ENCODE measurements at places on chromosomes 2 and 18. TPM values are rescaled to one million over a fixed set of nuclear protein-coding genes. Genes with fewer than 3 reads are reported as not detected.

DNA sequence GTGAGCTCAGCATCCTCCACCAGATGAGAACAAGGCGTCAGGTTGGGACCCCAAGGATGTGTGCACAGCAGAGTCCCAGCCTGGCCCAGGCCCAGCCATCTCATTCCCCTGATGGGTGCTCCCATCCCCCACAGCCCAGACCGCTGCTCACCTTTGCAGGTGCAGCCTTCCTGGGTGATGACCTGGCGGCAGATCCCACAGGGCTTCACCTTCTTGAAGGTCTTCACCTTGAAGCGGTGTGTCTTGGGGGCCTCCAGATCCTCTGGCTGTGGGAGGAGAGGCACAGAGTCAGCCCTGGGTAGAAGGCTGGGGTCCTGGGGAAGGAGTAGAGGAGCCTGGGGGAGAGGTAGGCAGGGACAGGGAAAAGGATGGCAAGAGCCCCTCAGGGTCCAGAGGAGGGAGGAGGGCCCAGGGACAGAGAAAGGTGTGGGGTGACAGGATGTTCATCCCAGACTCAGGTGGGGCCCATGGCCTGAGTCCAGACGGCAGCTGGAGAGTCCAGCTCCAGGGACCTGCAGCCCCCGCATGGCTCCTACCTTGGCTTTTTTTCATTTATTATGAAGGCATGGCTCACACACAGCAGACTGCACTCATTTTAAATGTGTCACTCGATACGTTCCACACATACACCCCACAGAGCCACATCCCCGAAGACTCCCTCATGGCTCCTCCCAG is 11.9 kb downstream of the TNS1 start:
- DNase-seq, result no peak

- DNase-seq, result no peak
Measured at GRCh38 chr2:30230497-30231211, 680 bp upstream of the LBH start.

DNA sequence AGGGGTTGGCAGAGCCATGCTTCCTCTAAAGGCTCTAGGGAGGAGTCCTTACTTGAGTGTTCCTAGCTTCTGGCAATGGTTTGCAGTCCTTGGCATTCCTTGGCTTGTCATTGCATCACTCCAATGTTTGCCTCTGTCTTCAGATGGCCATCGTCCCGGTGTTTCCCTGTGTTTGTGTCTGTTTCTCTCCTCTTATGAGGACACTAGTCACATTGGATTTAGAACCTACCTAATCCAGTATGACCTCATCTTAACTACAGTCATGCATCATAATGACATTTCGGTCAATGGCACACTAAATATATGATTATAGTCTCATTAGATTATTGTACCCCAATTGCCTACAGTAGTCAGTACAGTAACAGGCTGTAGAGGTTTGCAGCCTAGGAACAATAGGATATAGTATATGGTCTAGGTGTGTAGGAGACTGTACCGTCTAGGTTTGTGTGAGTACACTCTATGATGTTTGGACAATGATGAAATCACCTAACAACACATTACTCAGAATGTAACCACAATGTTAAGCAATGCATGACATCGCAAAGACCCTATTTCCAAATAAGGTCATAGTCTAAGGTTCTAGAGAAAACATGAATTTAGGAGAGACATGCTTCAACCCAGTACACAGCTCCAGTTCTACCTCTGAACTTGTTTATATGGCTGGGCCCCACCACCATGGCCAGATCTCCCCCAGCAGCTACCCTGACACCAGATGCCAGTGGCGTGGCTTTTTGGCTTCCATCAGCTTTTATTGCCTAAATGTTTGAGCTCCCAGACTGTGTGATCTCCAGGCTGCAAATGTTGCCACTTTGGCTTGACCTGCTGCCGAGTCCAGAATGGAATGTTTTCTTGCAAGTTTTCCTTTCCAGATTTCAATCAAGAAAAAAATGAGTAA is 22.1 kb downstream of the SRD5A2 start:
- DNase-seq, result peak; percentile 72

GRCh38 chr2:44130441-44130840 is 38.2 kb upstream of the PPM1B start:
- no peak for DNase-seq

DNA sequence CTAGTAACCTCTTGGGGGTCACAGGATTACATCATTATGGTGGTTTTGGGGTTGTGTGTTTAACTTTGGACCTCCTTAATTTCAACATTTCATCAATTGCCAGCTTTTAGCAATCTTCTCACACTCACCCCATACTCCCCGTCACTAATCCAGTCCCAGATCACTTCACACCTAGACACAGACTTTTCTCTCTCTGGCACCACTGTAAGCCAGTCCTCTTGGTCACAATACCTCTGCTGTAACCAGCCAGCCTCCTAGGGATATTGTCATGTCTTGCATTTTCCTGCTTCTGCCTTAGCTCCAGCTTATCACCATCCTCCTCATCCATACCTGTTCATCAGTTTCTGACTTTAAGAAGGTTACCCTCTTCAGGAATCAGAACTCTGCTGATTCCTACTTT is 1.6 kb upstream of the STK17B start:
- no peak for DNase-seq

DNA sequence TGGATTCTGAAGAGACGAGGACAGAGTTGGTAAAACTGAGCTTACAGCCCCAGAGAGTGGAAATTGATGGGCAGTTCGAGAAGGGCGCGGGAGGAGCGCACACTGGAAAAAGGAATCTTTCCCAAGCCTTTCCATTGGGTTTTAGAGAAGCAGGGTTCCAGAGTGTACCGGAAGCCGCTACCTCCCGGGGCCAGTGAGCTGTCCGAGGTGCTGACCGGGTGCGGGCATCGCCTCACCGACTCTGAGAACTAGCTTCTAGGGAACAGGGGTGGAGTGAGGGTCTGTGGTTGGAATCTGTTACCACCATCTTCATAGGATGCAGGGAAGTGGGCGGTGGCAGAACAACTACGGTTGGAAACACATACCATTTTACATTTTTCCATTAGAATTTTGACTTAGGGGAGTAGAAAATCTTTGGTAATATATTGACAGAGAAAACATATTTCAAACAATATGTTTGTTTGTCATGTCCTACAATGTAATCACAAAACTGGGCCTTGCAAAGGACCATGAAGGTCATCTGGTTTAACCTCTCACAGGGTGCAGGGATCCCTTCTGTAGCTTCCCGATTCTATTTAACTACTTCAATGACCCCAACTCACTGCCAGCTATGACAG is 724 bp downstream of the NMS start:
- no peak for DNase-seq

- no peak for DNase-seq
Measured at GRCh38 chr18:78517328-78517727, 462.3 kb upstream of the SALL3 start.

DNA sequence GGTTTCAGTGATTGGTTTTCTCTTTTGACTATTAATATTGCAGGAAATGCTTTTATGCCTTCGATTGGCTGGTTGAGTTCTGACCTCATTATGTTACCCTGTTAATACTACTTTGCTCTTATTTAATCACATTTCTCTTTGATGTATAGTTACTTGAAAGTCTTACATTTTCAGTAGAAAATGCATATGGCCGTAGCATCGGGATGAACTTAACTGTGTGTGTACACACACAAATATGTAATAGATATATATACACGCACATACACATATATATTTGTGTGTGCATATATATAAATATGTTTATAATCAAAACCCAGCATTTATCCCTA is 1.6 kb downstream of the EPC2 start:
- DNase-seq, result no peak

GRCh38 chr2:170313992-170314348 is 136.0 kb downstream of the MYO3B start:
- DNase-seq, result no peak

DNA sequence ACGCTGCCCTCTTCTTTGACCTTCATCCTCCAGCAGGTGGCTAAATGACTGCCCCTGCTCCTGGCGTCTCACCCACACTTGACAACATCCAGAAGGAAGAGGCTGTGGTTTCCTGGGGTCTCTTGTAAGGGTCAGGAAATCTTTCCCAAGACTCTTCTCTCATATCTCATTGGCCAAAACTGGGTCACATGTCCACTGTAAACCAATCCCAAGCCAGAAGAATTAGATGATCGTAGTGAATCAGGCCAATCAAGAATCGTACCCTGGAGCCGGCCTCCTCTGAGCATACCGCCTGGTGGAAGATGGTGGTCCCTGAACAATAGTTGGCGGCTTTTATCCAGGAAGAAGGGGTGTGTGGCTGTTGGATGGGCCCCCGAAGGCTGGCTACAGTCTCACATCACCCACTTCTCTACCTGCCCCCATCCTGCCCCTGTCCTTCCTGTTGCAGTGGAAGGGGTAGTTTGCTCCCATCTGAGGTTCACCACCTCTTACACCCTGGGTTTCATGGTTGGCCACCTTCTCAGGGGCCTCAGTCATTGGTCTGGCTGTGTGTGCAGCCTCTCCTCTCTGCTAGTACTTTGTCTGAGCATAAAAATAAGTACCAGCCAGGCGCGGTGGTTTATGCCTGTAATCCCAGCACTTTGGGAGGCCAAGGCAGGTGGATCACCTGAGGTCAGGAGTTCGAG is 3.8 kb downstream of the SAG start:
- DNase-seq, result no peak

- no peak for DNase-seq
Measured at GRCh38 chr2:129801575-129801974, 177.9 kb upstream of the RAB6C start.

DNA sequence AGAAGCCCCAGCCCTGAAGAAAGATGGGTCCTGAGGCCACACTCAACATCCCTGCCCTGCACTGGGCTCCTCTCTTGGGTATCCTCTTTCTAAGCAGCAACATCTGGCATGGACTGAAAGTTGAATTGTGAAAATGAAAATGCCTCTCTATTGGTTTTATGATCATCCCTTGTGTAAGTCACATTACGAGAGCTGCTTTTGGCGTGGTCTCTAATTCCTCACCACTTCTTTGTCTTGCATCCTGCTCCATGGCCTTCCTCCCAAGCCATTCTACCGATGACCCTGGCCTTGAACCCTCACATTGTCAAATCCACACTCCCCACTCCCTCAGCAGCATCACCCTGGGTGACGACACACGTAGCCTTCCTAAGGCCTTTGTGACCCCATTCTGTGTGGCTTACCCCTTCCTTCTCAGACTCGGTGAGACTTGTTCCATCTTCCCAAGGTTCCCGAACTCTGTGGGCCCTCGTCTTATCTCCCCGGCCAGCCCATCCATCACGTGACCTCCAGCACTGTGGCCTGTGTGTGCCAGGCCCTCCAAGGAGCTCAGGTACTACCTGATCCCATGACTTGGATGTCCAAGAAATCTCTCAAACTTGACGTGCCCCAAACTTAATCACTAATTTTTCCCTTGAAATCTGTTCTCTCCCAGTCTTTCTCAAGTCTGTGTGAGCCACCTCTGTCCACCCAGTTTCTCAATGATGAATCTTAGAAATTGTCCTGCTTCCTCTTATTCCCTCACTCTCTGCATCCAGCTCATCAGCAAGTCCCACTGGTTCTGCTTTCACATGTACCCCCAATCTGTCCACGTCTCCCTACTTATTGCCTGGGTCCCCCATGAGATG is 194.7 kb upstream of the HS6ST1 start:
- no peak for DNase-seq

DNA sequence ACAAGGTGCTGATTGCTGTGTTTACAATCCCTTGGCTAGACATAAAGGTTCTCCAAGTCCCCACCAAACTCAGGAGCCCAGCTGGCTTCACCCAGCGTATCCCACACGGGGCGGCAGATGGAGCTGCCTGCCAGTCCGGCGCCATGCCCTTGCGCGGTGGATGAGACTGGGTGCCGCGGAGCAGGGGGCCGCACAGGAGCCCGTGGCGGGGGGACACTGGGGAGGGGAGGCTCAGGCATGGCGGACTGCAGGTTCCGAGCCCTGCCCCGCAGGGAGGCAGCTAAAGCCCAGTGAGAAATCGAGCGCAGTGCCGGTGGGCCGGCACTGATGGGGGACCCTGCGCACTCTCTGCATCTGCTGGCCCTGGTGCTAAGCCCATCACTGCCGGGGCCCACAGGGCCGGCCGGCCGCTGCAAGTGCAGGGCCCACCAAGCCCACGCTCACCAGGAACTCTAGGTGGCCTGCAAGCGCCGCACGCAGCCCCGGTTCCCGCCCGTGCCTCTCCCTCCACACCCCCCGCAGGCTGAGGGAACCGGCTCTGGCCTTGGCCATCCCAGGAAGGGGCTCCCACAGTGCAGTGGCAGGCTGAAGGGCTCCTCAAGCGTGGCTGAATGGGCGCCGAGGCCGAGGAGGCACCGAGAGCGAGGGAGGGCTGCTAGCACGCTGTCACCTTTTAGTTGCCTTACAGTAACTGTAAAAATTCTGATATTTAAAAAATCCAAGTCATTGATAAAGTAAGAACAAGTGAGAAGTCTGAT is 930.0 kb upstream of the FSHR start:
- no peak for DNase-seq

GRCh38 chr2:65870826-65871225 is 438.4 kb upstream of the SPRED2 start:
- DNase-seq, result no peak

DNA sequence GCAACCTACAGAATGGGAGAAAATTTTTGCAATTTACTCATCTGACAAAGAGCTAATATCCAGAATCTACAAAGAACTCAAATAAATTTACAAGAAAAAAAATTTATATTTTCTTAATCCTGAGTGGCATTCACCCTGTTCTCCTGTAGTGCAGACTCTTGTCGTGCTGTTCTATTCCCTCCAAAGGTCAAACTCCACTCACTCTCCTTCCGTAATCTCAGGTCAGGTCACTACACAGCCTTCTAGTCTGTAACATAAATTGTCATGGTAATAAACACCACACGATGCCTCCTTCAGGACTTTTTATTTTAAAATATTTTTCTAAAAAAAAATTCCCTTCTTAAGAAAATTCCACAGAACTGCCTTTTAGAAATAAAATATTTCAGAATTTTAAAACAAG is 417.9 kb upstream of the GCFC2 start:
- DNase-seq, result no peak

GRCh38 chr2:74250189-74250631 is 51.8 kb downstream of the MTHFD2 start:
- DNase-seq, result peak; percentile 20

GRCh38 chr18:35334821-35335220 is 9.4 kb downstream of the ZNF24 start:
- DNase-seq, result no peak

- no peak for DNase-seq
Measured at GRCh38 chr2:151354807-151355206, 2.6 kb upstream of the TNFAIP6 start.

DNA sequence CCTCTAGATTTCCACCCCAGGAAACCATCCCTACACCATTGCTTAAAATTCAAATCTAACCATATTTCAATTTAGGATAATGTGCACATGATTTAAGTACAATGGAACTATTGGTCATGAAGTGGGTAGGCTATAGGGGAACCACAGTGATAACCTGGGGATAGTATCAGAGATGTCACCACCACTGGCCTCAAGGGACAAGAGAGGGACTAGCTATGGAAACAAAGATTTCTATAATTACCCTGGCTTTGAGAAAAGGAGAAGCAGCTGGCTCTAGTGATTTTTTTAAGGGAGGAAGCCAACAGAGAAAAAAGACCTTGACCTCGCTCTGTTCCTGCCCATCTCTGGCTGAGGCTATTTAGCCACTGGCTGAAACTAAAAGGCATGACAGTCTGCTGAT is 132.0 kb downstream of the MEP1B start:
- no peak for DNase-seq

The FBXO11 gene
- total RNA-seq, result 48.4 TPM

The LIMS3 gene
- total RNA-seq, result 6.6 TPM

The CENPA gene
- total RNA-seq, result 0.23 TPM

The WBP1 gene
- total RNA-seq, result 73.3 TPM

The POTEI gene
- total RNA-seq, result 18.8 TPM

The RAB6C gene
- 2.4 TPM for total RNA-seq

The FSIP2 gene
- 7.3 TPM for total RNA-seq

The CDH19 gene
- 0.55 TPM for total RNA-seq

The MARCHF4 gene
- total RNA-seq, result not detected

Data from prostate gland (tissue), 2 donors.